ENCODE measurements at places on chromosomes 3 and 15.

DNA sequence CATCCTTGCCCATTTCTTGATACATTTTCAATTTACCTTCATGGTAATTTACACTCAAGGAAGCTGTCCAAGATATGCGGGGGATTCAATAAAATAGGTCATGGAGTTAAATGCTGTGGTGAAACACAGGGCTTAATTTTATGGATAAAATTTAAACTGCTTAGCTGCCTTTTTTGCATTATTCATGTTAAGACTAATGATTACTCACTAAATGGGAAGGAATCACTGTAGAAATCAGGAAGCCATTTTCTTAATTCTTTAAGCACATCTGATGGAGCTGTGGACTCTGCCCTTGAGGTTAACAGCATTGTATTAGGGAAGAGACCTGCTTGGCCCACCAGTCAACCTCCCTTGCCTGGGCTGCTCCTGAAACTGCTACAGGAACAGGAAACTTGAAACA is 62.5 kb upstream of the RBP1 start:
- DNase-seq, result no peak

DNA sequence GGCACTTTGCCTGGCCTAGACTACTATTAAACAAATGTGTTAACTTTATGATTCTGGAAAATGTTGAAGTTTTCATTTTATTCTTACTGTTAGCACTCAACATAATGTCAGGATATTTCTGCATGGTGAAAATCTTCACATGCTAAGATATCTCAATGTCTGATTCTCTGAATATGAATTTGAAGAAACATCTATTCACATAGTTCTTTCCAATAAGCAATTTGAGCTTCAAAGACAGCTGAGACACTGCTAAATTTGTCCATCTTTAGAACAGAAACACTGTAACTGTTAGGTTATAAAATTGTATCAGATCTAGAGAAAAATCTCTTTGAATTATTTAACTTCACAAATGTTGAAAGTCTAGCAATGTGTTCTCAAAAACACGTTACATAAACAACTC is 970.2 kb downstream of the PLOD2 start:
- DNase-seq, result no peak

DNA sequence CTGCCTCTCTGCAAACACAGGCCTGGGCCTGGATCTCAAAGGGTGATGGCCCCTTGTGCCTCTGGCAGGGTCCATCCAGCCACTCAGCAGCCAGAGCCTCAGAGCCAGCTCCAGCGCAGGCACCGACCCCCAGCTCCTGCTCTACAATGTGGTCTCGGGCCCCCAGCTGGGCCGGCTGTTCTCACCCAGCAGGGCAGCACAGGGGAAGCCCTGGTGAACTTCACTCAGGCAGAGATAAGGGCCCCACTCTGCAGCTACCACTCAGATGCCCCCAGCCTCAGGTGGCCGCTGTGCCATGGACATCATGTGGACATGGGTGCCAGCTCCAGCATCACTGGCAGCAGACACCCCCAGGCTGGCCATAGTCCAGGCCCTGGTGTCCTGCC is 173.1 kb downstream of the TBC1D2B start:
- DNase-seq, result no peak

DNA sequence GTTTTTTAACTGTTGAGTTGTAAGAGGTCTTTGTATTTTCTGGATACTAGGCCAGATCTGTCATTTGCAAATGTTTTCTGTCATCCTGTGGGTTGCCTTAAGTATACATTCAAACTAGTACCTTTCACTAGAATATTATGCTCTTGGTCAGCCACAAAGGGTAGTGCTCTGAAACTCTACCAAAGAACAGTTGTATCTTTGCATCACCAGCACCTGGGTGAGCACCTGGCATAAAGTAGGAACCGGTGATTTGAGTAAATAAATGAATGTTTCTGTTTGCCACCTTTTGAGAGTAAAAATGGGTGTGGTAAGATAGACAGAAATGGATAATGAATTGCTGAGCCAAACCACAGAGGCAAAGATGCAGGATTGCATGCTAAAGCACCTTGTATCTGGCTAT is 98.7 kb downstream of the SLCO3A1 start:
- DNase-seq, result peak; percentile 86

DNA sequence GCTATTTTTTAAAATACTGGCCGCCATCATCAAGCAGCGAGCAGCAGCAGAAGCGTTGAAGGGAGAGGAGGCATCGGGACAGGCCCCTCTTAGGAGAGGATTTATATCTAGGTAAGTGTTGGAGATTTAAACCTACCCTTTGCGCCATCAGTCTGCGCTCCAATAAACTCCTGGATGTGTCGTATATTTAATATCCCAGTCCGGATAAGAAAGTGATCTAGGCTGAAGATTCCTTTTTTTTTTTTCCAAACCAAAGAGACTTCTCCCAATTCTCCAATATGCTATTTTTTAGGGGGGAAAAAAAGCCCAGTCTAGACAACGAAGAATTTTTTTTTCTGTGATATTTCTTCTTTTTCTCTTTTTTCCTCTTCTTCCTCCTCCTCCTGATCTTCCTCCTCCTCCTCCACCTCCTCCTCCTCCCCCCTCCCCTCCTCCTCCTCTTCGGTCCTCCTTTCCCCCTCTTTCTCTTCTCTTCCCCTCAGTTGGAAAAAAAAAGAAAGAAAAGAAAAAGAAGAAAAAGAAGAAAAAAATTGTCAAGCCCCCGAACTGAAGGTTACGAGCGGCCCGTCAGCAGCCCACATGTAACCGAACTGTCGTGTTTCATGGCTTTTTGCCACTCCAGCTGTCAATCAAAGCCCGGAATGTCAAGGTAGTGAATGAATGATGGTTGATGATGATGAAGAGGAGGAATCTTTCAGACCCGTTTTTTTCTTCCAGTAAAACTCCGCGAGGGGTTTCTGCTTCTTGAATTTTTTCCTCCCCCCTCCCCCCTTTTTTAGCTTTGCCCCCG is 835 bp downstream of the MEIS2 start:
- DNase-seq, result peak; percentile 38

DNA sequence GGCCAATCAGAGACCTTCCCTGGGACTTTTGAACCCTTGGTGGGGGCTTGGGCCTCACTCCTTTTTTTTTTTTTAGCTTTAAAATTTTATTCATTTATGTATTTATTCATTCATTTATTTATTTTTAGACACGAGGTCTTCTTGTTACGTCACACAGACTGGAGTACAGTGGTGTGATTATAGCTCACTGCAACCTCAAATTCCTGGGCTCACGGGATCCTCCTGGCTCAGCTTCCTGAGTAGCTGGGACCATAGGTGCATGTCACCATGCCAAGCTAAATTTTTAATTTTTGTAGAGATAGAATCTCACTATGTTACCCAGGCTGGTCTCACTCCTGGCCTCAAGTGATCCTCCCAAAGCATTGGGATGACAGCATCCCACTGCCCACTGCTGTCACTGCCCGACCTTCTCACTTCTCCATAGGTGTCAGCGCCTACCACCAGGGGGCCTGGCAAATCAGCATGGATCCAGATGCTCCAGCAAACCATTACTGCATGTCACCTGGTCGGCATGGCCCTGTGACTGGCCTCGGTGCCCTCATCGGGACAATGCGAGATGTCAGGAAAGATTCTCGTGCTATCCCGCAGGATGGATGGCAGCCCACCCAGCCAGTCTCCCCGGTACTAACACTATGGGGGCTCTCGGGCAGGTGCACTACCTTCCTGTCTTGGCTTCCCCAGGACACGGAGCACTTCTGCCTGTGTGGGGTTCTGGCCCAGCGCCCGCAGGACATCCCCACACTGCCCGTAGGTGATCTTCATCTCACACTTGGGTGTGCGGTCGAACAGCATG is 3.0 kb downstream of the MYL3 start:
- no peak for DNase-seq

DNA sequence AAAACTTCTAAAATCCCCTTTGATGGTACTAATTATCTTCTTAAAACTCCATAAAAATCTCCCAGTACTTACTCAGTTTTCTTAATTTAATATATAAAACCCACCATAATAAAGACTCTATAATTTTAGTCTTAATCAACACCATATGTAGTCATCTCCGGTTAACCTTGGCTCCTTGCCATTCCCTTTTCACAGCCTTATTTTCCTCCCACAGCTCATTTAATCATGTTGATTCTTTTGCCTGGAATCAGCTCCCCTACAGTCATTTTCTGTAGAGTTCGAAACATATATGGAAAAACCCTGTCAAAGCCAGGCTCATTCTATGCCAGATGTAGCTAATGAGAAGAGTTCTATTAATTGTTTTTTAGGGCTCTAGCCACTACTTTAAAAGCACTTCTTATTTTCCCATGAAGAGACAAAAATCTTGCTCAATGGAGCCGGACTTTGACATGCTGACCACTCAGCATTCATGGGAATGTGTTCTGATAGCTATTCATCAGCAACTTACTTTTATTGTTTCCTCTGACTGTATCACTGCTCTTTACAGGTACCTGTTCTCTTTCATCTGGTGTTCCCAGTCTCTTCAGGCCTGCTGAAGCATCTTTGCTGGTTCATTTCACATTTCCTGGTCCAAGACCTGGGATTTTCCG is 573.4 kb downstream of the NAALADL2 start:
- DNase-seq, result no peak

GRCh38 chr15:41115161-41115651 is 874 bp downstream of the INO80 start:
- no peak for DNase-seq

- no peak for DNase-seq
Measured at GRCh38 chr3:138323971-138324370, 5.7 kb downstream of the NME9 start.

- no peak for DNase-seq
Measured at GRCh38 chr3:113263020-113263419, 51.7 kb downstream of the BOC start.

- DNase-seq, result no peak
Measured at GRCh38 chr15:88918738-88919137, 5.6 kb upstream of the MFGE8 start.

- no peak for DNase-seq
Measured at GRCh38 chr15:72189250-72189902, 8.2 kb downstream of the GRAMD2A start.

GRCh38 chr3:47440131-47440530 is 35.6 kb downstream of the SCAP start:
- DNase-seq, result no peak

GRCh38 chr3:112467539-112467938 is 31.7 kb downstream of the BTLA start:
- no peak for DNase-seq

DNA sequence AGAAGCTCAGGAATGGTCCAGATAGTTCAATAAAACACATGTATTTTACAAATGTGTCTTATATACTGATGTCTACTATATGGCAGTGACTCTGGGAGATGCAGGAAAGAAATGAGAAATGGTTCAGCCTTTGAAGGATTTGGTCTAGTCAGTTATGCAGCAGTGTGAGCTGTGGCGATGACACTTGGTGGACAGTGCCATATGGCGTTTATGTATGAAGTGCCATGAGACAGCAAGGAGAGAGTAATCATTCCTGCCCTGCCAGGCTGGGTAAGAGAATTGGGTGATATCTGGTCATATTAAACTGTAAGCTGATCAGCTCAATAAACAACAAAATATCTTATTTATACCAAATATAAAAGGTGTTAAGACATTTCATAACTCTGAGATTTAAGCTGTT is 47.6 kb upstream of the ANP32A start:
- no peak for DNase-seq

- no peak for DNase-seq
Measured at GRCh38 chr15:48467801-48468200, 136.6 kb downstream of the DUT start.

DNA sequence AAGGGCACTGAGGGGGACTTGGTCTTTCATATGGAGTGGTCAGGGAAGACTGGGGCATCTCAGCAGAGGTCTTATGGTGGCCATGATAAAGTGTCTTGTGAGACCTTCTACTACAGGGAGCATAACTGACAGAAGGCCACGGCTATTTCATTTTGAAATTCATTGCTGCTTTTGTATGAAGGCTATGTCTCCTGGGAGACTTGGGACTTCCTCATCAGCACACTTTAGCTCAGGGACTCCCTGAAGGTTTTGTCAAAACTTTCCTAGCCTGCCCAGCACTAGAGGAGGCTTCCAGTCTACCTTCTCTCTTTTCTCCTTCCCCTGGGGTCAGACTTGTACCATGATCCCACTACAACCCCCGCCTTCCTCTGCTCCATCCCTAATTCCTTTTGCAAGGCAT is 77.2 kb upstream of the RASGRF1 start:
- no peak for DNase-seq

- peak; percentile 52 for DNase-seq
Measured at GRCh38 chr15:85380812-85381642, 624 bp downstream of the AKAP13 start.

GRCh38 chr3:68648494-68648893 is 283.9 kb downstream of the TAFA4 start:
- DNase-seq, result no peak

DNA sequence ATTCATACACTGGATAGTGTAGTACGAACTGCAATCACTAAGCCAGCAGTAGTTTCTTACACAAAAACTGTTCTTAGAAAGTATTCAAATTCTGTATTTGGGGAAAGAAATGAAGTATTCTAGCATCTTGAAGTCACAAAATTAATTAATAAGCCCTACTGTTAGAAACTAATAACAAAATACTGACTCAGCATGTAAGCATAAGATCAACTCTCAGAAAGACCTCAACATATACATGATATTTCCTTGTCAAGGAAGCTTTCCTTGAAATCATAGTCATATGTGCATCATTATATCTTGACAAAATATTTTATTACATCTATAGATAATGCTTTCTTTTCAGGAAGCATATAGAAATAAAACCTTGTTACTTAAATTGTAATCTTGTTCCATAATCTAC is 115.5 kb upstream of the GOLGA6L6 start:
- no peak for DNase-seq

GRCh38 chr3:124107104-124107890 is 115.4 kb upstream of the ROPN1 start:
- DNase-seq, result no peak

GRCh38 chr15:74228723-74229081 is 7.4 kb upstream of the CCDC33 start:
- no peak for DNase-seq

Measured in MM.1S (cell line).